ENCODE measurements at places on chromosomes 4 and X.

DNA sequence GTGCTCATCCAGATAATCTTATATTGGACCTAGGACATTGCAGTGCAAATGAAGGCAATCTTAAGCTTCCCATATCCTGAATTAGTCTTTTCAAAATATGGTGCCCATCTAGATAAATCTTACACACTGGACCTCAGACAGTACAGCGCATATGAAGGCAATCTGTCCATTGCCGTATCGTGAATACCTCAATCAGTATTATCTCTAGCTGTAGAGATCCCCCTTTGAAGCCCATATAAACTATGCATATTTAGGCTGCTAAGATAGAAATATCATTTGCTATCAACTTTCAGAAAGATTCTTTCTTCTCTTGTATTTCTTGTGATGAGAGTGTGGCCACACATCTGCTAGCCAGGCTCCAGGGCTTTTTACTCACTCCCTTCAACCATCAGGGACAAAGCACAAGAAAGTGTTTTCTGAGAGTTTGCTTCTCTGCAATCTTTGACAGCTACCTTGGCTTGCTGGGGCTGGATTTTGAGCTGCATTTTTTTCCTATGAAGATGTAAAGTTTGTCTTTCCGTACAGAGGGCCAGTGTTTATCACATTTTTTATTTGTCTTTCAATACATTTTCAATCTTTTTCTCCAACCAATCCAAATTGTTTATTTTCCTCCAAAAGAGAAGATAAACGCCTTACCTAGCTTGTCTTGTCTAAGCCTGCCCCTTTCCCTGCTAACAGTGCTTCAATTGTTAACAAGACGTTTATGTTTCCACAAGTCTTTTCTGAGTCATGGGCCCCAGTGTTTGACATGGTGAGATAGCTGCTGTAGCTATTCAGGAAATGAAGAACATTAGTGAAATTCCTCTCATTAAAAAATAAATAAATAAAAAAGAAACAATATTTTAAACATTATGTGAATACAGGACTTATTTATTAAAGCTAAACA is 57.6 kb upstream of the FAT1 start:
- no peak for DNase-seq

DNA sequence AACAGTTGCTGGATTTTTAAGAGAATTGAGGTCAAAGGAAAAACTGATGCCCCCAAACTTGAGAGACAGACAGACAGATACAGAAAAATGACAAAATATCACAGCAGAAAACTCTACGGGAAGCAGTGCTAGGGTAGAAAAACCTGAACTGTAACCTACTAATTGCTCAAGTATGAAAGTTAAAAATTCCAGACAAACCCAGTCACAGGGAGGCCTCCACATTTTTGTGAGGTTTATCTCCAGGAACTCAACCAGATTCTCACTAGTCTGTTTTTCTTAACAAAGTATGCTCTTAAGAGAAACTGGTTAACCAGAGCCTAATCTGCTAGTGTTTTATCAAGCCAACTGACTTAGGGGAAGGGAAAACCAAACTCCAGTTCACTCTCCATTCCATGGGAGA is 19.9 kb upstream of the PPP3CA start:
- no peak for DNase-seq

- peak; percentile 7 for DNase-seq
Observed at GRCh38 chr4:152500800-152501434, 35.0 kb downstream of the FBXW7 start.

GRCh38 chr4:138870737-138871554 is 144.6 kb upstream of the NOCT start:
- no peak for DNase-seq

DNA sequence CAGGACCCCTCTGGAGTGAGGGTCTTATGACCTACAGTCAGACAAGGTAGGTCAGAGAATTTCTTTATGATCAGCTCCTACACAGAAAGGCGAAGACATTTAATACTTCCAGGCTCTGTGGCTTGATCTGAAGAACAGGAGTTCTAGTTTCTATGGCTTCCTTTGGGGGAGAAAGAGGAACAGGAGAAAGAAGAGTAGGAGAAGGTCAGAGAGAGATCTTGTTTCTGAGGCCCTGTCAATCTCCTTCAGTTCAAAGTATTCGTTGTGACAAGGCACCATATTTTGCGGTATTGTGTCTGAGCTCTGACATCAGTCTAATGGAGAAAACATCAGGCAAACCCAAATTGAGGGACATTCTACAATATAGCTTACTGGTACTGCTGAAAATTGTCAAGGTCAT is 16.7 kb downstream of the TMSB4X start:
- DNase-seq: no peak

GRCh38 chrX:133776072-133776471 is 209.3 kb downstream of the GPC3 start:
- peak; percentile 9 for DNase-seq

DNA sequence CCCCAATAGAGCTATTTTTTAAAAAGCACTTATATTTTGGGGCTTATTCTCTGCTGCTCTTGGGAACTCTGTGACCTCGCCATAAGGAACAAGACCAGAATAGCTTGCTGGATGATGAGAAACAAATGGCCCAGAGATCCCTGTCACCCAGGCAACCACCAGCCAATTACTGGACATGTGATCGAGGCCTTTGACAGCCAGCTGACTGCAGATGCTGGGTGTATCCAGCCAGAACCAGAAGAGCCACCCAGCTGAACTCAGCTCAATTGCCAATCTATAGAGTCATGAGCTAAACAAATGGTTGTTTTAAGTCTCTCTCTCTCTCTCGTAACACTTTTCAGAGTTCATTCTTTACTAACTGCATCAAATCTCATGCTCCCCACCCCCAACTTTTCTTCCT is 24.4 kb upstream of the CITED1 start:
- DNase-seq: no peak

GRCh38 chr4:84298023-84298718 is 200.9 kb downstream of the NKX6-1 start:
- no peak for DNase-seq

DNA sequence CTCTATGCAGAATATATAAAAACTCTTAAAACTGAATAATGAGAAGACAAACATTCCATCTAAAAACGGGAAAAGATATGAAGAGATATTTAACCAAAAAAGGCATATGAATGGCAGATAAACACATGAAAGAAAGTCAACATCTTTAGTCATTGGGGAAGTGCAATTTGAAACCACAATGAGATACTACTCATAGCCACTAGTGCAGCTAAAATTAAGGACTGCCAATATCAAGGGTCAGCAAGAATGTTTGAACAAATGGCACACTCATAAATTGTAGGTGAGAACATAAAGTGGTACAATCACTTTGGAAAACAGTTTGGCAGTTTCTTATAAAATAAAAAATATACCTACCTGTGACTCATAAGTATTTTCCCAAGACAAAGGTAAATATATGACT is 534.9 kb upstream of the DIPK2B start:
- DNase-seq: no peak

DNA sequence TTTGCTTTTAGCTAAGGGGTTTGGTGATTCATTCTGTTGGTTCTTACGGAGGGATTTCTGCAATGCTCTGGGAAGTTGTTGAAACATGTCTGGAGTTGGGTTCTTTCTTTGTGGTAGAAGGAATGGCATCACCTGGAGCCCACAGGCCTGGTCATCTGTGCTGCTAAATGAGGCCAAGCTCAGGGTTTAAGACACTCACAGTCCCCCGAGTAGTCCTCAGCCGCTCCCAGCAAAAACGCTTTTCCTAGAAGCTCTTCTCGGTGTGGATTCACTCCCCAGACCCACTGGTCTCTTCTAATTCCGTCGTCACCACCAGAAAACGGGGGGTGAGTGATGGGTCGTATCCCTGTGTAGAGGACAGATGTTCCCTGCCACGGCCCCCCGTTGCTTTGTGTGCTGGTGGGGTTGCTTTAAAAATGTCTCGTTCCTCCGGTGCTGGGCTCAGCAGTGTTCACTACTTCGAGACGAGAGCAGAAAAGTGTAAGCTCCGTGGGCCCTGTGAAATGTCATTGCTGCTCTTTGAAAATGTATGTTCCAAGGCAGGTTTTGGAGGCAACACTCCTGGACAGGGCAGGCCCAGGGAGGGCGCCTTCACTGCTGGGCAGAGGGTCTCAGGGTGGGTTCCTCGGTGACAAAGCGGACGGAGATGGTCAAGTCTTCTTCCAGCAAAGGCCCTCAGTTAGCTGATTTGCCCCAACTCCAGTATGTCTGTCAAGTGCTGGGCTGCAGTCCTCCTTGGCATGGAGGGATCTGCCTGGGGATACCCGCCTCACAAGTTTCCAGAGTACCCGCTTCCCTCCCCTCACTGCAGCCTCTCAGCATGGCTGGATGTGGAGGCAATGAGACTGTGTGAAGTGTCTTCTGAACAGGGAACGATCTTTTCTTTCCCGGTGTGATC is 37.3 kb downstream of the PSAPL1 start:
- no peak for DNase-seq

DNA sequence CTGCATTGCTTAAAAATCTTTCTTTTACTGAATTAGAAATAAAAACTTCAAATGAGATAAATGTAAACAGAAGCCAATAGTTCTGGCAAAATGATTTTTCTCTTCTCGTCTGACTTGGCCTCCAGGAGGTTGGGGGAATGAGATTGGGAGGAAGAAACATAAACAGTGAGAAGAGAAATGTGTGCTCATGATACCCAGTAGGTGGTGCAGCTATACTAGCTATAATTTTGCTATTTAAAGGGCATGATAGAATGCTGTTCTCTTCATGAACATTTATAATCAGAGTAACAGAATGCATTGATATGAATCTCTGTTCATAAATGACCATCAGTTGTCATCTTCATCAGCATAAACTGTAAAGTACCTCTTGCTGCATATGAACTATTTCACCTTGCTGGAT is 85.5 kb downstream of the TACR3 start:
- DNase-seq: no peak

Measured in stimulated activated CD8-positive, alpha-beta memory T cell treated with anti-CD3 and anti-CD28 coated beads, Interleukin-4, amount 100 ng/mL, for 1 hour (primary cell).